ENCODE measurements at places on chromosomes 13 and 19.
A peak's percentile ranks its signal among the peaks of the same experiment; 100 is the strongest.

- DNase-seq: no peak
Measured at GRCh38 chr19:5542665-5543064, 25.1 kb downstream of the TINCR start.

GRCh38 chr13:40472427-40473220, 193.8 kb downstream of the FOXO1 start:
- DNase-seq: no peak

- no peak for DNase-seq
Measured at GRCh38 chr13:32609428-32609827, 23.2 kb downstream of the PDS5B start.

GRCh38 chr19:30212574-30212973, 159.6 kb upstream of the ZNF536 start:
- no peak for DNase-seq

DNA sequence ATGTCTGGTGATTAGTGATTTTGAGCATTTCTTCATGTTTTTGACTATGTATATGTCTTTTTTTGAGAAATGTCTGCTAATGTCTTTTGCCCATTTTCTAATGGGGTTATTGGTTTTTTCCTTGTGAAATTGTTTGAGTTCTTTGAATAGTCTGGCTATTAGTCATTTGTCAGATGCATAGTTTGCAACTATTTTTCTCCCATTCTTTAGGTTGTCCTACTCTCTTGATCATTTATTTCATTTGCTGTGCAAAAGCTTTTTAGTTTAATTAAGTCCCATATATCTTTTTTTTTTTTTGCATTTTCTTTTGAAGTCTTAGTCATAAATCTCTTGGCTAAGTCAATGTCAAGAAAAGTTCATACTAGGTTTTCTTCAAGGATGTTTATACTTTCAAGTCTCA, 449.8 kb downstream of the DACH1 start:
- DNase-seq: no peak

DNA sequence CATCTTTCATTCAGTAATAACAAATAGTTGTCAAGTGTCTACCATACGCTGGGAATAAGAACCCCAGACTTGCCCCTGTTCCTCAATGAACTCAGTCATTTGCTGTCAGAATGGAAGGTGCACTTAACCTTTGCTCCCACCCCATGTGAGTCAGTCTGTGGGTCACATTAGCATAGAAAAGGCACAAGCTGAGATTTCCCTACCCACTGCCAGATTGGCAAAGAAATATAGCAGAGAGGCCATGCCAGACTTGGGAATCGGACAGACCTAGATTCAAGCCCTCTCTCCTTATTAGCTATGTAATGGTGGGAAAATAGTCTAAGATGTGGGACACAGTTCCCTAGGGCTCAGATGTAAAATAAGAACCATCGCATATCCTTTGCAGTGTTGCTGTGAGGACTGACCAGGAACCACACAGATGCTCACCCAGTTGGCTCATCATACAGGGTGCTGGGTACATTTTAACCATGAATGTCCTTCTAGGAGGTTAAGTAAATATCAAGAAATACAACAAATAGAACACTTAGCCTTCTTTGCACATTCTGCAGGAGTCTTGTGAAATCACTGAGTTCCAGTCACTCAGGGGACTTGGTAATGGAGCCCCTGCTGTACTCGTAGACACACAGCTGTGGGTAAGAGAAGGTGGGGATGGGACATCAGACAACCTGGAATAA, 218.2 kb downstream of the FGF14 start:
- DNase-seq: no peak

DNA sequence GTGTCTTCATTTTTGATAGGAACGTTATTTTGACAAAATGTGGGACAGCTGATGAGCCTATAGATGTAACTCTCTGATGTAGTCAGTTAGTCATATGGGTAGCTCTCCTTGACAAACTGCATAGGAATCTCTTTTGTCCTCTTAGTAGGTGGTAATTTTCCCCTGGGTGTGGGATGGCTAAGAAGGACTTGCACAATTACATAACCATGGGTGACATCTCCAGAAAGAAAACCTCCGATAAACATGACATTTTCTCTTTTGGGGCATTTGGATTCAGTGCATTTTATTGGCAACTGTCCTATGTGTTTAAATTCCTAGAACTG, 41.8 kb downstream of the IGFL3 start:
- no peak for DNase-seq

- DNase-seq: peak; percentile 41
Measured at GRCh38 chr19:1503089-1503924, 9.5 kb downstream of the ADAMTSL5 start.

DNA sequence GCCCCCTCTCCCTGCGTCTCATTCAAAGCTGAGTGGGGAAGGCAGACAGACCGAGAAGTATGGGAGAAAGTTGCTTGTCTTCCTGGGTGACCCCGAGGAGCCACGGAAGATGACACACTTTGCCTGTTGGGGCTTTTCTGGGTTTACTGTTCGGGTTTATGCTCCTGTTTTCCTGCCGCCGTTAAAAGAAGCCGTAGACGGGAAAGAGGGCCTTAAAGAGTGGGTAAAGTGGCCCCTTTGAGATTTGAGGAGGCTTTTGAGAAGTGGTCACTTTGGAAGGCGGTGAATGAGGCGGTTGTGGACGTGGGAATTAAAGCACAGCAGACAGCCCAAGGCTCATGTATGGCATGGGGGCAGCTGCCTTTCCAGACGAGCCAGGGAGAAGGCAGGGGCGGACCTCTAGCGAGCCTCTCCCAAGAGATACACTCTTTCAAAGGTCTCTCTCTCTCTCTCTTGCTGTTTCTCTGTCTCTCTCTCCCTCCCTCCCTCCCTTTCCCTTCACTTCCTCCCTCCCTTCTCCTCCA, 493 bp upstream of the LHFPL6 start:
- DNase-seq: no peak

GRCh38 chr13:25286969-25287961, at the start of gene MTMR6:
TSS of gene MTMR6 (minus strand) at chr13:25287488. CDS start at chr13:25287247, 241 bp downstream.
- peak; percentile 89 for DNase-seq

DNA sequence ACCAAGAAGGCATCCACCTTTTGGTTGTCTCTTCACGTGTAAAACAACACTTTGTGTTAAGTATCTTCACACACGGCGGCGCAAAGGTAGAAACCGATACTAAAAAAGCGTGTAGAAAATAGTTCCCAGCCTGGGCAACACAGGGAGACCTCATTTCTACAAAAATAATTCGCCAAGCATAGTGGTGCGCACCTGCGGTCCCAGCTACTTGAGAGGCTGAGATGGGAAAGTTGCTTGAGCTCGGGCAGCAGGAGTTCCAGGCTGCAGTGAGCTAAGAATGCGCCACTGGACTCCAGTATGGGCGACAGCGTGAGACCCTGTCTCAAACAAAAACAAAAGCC, 573 bp upstream of the ERCC5 start:
- no peak for DNase-seq

Measured in activated gamma-delta T cell (primary cell).